SJSA1 (cell line): ENCODE measurements at places on chromosomes 16 and 17. TPM values are rescaled to one million over a fixed set of nuclear protein-coding genes. Genes with fewer than 3 reads are reported as not detected.
A peak's percentile ranks its signal among the peaks of the same experiment; 100 is the strongest.

DNA sequence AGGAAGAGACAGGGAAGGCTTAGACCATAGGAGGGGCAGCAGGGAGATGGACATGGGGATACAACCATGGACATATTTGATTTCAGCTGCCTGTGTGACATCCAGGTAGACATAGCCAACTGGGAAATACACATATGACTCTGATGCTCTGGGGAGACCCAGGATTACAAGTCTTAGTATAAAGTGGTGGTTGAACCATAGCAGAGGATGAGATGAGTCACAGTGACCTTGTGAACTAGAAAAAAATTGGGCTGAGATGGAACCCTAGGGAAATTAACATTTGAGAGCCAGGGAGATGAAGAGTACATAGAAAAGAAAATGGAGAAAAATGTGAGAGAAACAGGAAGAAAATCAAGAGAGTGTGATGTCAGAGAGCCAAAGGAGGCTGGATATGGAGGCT lies 10.2 kb downstream of the MARCHF10 start:
- no peak overlapping the region for H3K4me3 ChIP-seq
- no peaks in the 10 kb centered on the region for H3K36me3 ChIP-seq
- no peaks in the 10 kb centered on the region for H3K27me3 ChIP-seq
- DNase-seq, result no peak

GRCh38 chr17:1212946-1213345 lies 33.2 kb upstream of the ABR start:
- no peaks in the 10 kb centered on the region for H3K36me3 ChIP-seq
- no peak for DNase-seq
- H3K27ac ChIP-seq, result no peak overlapping the region
- H3K27me3 ChIP-seq, result peaks cover 39% of the 10 kb centered on the region

DNA sequence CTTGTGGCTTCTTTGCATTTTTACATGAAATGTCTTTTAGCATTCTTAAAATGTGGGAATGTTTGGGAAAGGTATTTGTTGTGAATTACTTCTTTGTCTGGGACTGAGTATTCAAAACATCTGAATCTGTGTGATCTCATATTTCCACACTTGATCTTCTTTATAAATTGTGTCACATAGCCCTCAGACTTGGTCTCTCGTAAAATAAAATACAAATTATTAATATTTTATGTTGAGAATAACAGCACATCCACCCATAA lies 81.9 kb downstream of the TUBD1 start:
- H3K4me1 ChIP-seq, result peaks cover 44% of the 10 kb centered on the region
- no peak for DNase-seq
- no peak overlapping the region for H3K4me3 ChIP-seq
- peak overlapping the region; percentile 64 for H3K27ac ChIP-seq

DNA sequence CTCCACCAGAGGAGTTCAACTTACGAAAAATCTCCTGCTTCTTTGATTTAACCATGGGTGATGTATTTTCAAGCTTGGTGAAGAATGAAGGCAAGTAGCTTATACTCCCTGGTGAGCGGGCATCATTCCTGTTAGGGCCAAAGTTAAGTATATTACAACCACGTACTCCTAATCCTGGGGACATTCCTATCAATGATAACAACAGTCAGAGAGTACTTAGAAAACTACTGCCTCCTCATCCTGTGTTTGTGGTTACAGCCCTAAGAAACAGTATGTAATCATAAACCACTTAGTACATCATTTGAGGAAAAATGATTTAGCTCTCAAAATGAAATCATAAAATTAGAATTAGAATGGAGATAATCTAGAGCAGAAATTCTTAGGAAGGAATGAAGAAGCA lies 47.3 kb downstream of the TTC19 start:
- H3K27me3 ChIP-seq, result no peaks in the 10 kb centered on the region
- no peaks in the 10 kb centered on the region for H3K4me1 ChIP-seq
- H3K36me3 ChIP-seq, result peaks cover 70% of the 10 kb centered on the region
- H3K4me3 ChIP-seq, result no peak overlapping the region
- H3K27ac ChIP-seq, result no peak overlapping the region
- no peak for DNase-seq

DNA sequence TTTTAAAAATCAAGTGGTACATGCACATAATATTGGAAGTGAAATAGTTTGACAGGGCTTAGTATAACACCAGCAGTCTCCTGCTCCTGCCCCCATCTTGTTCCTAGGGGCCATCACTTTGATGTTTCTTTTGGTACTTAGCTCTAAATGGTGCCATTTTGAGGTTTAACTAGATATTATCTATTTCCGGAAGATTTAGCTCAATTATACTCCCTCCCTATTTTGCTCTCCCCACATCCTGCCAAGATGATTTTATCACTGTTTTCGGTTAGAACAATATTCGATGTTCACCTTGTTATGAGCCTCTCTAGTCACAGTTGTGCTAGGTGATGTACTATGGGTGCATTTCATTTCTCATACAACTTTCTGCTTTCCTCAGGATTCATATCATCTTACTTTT lies 20.0 kb upstream of the SLC35G3 start:
- DNase-seq, result no peak
- H3K4me3 ChIP-seq, result no peak overlapping the region
- no peak overlapping the region for H3K27ac ChIP-seq
- H3K4me1 ChIP-seq, result no peaks in the 10 kb centered on the region

DNA sequence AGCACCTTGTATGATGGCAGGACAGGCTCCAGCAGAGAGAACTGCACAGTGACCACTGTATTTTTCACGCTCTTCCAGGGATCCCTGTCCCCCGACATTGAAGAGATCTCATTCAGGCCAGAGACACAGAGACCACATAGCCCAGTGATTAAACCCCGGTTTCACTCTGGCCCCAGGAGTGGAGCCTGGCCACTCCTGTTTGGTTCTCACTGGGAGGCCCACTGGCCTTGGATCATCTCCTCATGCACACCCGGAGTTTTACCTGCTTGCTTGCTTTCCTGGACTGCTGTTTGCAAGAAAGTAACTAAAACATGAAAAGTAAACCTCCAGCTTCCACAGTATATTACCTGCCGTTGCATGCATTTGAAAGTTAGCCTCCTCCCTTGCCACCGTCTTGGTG lies 13.2 kb upstream of the CLEC18C start:
- H3K27me3 ChIP-seq, result no peaks in the 10 kb centered on the region
- no peak overlapping the region for H3K27ac ChIP-seq
- H3K4me1 ChIP-seq, result peaks cover 13% of the 10 kb centered on the region
- no peak overlapping the region for H3K4me3 ChIP-seq
- DNase-seq, result no peak

DNA sequence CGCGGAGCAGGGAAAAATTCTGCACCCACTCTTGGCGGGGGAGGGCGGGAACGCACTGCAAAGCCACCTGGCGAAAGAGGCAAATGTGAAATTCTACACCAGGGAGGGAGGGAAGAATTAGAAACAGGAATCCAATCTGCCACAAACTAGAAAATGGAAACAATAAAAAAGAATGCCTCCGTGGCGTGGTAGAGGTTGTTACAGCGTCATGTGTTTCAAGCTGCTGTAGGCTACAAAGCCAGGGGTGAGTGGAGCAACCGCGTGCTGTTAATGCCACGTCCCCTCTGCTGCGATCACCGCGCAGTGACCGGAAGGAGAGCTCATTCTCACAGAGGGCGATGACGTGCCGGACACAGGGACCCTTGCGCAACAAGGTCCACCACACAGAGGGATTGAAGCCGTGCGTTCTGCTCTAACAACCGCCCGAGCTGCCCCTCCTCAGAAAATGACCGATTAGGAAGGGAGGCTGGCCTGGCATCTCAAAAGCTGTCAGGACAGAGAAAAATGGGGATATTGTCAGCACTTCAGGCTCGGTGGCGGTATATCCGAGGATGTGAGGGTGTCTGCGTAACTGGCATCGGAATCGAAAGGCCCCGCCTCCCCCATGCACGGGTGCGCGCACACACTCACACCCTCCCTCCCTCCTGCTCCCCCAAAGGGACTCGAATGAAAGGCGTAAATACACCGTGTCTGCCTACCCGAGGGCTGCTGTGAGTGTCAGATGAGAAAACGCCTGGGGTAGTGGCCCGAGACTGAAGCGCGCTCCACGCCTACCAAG lies 70.8 kb upstream of the TNRC6C start:
- H3K36me3 ChIP-seq, result no peaks in the 10 kb centered on the region
- peaks cover 20% of the 10 kb centered on the region for H3K27me3 ChIP-seq
- H3K27ac ChIP-seq, result no peak overlapping the region
- H3K4me3 ChIP-seq, result peak overlapping the region; percentile 33
- peaks cover 16% of the 10 kb centered on the region for H3K4me1 ChIP-seq
- peak; percentile 44 for DNase-seq

DNA sequence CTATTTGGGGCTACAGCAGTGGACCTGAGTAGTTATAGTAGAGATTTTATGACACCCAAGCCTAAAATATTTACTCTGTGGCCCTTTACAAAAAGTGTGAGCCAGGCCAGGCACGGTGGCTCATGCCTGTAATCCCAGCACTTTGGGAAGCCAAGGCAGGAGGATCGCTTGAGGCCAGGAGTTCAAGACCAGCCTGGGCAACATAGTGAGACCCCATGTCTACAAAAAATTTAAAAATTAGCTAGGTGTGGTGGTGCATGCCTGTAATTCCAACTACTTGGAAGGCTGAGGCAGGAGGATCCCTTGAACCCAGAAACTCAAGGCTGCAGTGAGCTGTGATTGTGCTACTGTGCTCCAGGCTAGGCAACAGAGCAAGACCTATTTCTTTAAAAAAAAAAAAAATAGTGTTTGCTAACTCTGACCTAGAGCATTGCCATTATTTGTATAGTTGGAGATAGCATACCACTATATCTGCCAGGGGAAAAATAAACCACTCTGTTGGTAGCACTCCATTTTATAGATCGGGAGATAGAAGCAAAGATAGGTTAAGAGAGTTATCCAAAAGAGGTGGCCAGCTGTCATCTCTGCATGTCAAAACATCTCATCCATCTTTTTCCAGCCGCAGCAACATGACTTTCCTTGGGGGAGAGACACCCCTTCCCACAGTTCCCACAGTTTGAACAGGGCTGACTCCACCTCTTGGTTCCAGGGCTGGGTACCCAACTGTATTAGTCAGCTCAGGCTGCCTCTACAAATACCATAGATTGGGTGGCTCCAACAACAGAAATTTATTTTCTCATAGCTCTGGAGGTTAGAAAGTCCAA lies 3.0 kb upstream of the ITPRIPL2 start:
- no peak overlapping the region for H3K27ac ChIP-seq
- no peak for DNase-seq
- peaks cover 17% of the 10 kb centered on the region for H3K36me3 ChIP-seq
- H3K27me3 ChIP-seq, result no peaks in the 10 kb centered on the region

- peaks cover 8% of the 10 kb centered on the region for H3K36me3 ChIP-seq
- no peak for DNase-seq
- no peaks in the 10 kb centered on the region for H3K27me3 ChIP-seq
- H3K4me1 ChIP-seq, result peaks cover 21% of the 10 kb centered on the region
Observed at GRCh38 chr16:3459401-3460090, 16.1 kb downstream of the NAA60 start.

DNA sequence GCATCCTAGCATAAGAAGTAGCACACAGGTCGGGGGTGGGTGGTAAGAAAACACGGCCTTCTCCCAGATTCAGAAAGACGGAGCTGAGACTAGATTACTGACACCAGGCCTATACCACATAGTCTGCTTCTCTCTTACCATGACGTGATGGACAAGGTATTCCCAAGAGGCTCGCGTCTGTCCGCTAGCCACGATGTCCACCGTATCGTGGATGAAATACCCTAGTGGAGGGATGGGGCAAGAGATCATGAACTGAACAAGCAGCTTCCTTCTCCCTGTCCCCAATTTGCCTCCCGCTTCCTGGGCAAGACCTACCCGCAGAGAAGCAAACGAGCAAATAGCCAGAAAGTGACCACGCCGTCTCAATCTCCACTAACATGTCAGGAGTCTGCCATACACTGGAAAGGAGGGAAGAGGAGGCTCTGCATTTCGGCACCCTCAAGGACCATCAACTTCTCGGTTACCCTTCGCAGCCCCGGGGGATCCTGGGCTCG lies 820 bp downstream of the TLCD1 start:
- H3K4me3 ChIP-seq, result peak overlapping the region; percentile 59
- DNase-seq, result no peak
- no peaks in the 10 kb centered on the region for H3K27me3 ChIP-seq
- H3K36me3 ChIP-seq, result peaks cover 55% of the 10 kb centered on the region
- H3K27ac ChIP-seq, result no peak overlapping the region

- peaks cover 18% of the 10 kb centered on the region for H3K4me1 ChIP-seq
- no peak overlapping the region for H3K4me3 ChIP-seq
- H3K27ac ChIP-seq, result no peak overlapping the region
- DNase-seq, result no peak
Observed at GRCh38 chr17:35312790-35313711, 60.4 kb downstream of the SLFN11 start.

DNA sequence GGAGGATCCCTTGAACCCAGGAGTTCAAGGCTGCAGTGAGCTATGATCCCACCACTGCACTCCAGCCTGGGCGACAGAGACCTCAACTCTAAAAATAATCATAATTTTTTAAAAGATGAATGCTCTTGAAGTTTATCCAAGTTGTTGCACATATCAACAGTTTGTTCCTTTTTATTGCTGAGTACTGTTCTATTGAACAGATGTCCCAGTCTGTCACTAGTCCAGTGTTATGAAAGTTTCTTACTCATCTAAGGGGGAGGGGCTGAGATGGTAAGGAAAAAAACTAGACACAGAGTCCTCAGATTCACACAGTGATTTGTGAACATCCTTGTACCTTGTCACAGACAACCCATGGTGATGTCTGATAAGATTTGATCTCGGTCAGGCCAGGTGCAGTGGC lies 3.9 kb downstream of the ACAP1 start:
- H3K27ac ChIP-seq, result no peak overlapping the region
- no peaks in the 10 kb centered on the region for H3K4me1 ChIP-seq
- H3K27me3 ChIP-seq, result peaks cover 63% of the 10 kb centered on the region

DNA sequence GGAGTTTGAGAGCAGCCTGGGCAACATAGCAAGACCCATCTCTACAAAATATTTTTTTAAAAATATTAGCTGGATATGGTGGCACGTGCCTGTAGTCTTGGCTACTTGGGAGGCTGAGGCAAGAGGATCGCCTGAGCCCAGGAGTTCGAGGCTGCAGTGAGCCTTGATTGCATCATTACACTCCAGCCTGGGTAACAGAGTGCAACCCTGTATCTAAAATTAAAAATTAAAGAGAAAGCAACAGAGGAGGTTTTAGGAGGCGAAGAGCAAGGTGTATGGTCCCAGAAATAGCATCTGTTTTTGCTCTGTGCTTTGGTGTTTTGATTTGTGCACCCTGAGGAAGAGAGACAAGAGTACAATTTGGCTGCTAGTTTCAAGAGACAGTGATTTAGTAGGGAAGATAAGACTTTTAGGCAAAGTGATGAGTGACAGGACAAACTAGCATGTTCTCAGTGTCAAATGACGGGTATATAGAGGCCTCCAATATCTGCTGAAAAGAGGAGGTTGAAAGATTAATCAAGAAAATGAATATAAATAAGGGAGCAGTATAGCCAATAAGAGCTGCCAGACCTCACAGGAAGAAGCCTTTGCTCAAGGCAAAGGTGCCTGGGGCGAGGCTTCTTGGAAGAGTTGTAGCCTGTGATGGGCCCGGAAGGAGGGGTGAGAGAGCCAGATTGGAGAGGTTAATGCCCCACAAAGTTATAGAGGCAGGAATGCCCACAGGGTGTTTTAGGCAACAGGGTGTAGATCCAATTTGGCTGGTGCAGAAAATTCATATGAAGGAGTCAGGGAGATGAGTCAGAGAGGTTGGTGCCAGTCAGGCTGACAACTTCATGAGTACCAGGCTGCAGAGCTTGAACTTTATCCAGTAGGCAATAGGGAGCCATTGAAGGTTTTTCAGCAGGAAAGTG lies 11.4 kb downstream of the HLF start:
- H3K36me3 ChIP-seq, result no peaks in the 10 kb centered on the region
- H3K4me1 ChIP-seq, result no peaks in the 10 kb centered on the region
- no peak for DNase-seq
- no peak overlapping the region for H3K4me3 ChIP-seq

Gene CRHR1
- total RNA-seq, result not detected in 2 replicates

Gene CD300LG
- total RNA-seq, result not detected in 2 replicates

Gene RASL10B
- 0.16 and 0.22 TPM in 2 replicates for total RNA-seq

Gene FLII
- 115 TPM in 2 replicates for total RNA-seq

Gene P2RX1
- total RNA-seq, result 5.1 and 9.6 TPM in 2 replicates

Gene KRTAP4-5
- total RNA-seq, result not detected in 2 replicates

Gene NLRP1
- 48.2 and 49.3 TPM in 2 replicates for total RNA-seq

Gene TBC1D26
- not detected in 2 replicates for total RNA-seq
